Lung microvascular endothelial cell (primary cell): ENCODE measurements at places on chromosomes 12 and 14. TPM values are rescaled to one million over a fixed set of nuclear protein-coding genes. Genes with fewer than 3 reads are reported as not detected.
A peak's percentile ranks its signal among the peaks of the same experiment; 100 is the strongest.

GRCh38 chr14:71062581-71063303, 155.5 kb downstream of the PCNX1 start:
- DNase-seq = no peak

DNA sequence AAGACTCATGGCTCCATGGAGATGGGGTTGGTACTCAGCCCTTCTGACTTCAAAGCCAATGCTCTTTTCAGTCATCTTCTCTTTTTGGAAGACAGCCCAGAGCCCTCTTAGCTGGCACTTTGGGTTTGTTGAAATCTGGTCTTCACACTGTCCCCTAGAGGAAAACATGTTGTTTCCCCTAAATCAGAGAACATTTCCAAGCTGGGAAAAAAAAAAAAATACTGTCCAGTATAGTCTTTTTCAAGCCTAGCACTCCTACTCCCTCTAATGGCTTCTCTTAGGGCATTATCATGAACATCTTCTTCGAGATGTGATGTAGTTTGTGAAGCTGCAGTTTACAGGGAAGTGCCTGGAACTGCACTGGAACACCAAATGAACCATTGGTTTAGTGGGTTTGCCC, 3.0 kb upstream of the ZC3H14 start:
- DNase-seq = peak; percentile 47

DNA sequence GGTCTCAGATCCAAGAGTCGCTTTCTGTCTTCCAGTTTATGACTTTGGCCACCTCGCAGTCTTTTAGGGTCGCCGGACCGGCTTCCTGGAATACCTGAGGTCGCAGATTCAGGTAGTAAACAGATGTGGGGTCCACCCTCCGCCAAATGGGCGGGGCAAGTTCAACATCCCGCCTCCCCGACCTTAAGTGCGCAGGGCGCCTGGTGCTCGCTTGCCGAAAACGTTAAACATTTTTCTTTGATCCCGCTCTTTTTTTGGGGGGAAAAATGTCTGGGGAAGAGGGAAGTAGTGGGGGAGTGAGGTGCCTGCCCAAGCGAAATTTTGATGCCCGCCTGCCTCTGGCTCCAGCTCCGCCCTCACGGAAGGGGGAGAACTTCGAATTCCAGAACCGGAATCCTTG, 73.9 kb upstream of the TBX5 start:
- DNase-seq = no peak

GRCh38 chr14:101585211-101585610, 23.9 kb downstream of the DIO3 start:
- no peak for DNase-seq

GRCh38 chr12:110780448-110780847, 37.8 kb upstream of the PPP1CC start:
- DNase-seq = no peak

DNA sequence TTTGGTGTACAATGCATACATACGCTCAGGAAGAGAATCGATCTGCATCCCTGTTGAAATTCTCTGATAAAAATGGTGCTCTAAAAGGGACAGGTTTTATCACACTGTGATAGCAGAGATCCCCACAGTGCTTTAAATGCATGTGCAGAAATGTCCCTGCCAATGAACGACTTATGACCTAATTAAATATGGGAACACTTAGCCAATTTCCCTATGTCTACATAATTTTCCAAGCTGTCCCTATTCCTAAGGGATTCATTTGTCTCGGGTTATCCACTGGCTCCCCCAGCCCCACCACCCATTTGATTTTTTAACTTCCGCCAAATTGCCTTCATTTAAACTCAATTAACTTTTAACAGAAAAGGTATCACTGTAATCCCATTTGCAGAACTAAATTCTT, 284.6 kb downstream of the TMEM132D start:
- DNase-seq = no peak

- no peak for DNase-seq
These were observed 1383.3 kb upstream of the TMEM132C start for GRCh38 chr12:126883697-126884096.

DNA sequence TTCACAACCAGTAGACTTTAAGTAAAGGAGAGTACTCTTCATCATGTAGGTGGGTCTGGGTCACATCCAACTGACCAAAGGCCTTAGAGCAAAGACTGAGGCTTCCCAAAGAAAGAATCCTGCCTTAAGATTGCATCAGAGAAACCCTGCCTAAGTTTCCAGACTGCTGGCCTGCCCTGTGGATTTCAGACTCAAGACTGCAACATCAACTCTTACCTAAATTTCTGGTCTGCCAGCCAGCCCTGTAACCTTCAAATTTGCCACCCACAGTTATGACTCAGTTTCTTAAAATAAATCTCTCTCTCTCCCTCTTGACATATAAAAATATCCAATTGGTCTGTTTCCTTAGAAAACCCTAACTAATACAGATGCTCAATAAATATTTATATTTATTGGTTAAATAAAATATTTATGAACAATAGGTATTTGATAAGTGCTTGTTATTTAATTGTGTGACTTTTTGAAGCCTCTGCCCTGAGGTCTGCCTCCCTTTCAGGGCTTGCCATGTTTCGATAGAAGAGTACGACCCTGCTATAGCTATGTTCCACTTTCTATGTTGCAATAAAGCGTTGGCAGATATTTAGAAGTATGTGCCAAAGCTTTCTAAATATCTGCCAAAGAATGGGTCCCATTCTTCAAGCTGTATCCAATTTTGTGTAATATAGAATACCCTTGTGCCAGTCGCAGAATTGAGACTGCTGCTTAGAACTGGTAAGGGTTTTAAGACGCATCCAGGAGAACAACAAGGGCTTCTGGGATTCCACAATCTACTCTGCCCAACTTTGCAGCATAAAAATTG, 65.7 kb downstream of the TMEM30B start:
- no peak for DNase-seq

DNA sequence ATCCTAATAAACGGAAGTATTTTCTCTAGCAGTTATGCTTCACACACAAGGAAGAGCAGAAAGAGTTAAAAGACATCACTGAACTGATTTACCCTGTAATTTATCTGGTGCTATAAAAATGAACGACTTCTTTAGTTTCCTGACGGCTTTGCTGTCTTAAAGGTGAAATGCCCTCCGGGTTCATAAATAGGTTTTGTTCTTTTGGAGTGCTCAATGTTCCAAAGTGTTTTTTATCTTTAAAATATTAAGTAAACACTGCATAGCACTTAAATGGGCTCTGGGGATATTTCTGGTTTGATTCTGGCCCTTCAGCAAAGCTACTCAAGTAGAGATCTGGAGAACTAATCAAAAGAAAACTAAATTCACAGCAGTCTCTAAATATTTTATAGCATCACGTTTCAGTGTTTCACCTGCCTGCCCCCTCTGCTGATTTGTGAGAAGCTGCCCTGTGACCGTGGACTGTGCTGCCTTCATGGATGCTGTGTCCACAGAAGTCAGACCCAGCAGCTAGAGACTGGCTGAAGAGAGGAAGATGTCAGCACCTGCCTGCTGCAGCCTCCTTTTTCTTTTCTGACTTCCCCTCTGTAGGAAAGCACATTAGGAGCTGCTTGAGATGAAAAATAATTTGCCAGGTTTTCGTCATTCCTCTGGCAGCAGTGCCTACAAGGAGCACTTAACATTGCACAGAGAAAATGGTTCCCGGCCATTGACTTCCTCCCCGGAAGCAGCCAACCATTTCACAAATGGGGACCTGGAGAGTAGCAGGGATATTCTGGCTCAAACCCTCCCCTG, 205.1 kb upstream of the FSCB start:
- no peak for DNase-seq

DNA sequence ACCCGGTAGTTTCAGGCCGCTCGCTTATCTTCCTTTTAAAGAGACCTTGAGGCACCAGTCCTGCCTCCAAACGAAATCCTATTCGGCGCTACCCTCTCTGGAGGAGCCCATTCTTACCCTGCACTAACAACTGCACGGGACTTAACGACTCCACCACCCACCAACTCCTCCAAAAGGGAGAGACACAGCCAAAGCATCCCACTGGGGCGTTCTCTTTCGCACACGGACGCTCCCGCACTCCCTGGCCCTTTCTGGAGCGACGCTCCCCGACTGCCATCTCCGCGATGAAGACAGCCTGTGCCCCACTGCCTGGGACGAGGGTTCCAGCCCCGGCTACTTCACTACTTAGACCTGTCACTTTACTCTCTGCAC, 650 bp downstream of the GALC start:
- no peak for DNase-seq

Gene RNF212B
- total RNA-seq = not detected in 2 replicates

Gene WNT1
- total RNA-seq = not detected in 2 replicates

Gene MYRFL
- under 0.01 TPM in 2 replicates for total RNA-seq

Gene NTS
- total RNA-seq = under 0.01 and 0.99 TPM in 2 replicates

Gene MYH6
- total RNA-seq = not detected in 2 replicates
